ENCODE measurements at places on chromosomes 7 and 10.

- no peak for DNase-seq
Observed at GRCh38 chr7:134690614-134691504, 44.2 kb downstream of the BPGM start.

- DNase-seq: no peak
Observed at GRCh38 chr7:55538538-55538937, 33.8 kb downstream of the VOPP1 start.

DNA sequence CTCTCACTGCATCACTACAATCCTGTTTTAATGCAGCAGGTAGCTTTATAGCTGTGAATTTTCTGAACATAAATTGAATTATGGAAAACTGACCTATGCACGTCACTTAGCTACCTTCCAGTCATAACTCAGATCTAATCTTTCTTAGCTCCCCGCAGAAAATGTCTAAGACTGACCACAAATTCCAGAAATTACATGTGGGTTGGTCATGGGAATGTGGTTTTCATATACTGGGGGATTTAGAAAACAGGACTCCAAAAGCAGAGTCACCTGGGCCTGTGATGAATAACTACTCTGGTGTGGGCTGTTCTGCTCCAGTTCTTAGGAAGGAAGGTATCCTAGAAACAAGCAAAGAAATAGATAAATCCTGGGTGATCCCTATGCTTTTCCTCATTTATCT, 178.4 kb upstream of the LRRTM3 start:
- no peak for DNase-seq

- no peak for DNase-seq
Observed at GRCh38 chr10:99548041-99548530, 15.3 kb downstream of the NKX2-3 start.

GRCh38 chr7:50364645-50365044, 60.1 kb downstream of the IKZF1 start:
- DNase-seq: no peak

DNA sequence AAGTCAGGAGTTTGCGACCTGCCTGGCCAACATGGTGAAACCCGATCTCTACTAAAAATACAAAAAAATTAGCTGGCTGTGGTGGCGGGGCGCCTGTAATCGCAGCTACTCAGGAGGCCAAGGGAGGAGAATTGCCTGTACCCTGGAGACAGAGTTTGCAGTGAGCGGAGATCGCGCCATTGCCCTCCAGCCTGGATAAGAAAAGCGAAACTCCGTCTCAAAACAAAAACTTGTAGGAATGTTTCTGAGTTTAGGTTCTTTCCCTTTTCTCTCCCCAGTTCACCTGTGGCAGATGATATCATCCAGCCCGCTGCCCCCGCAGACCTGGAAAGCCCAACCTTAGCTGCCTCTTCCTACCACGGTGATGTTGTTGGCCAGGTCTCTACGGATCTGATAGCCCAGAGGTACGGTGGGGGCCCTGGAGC, 138.8 kb upstream of the BTBD16 start:
- no peak for DNase-seq

DNA sequence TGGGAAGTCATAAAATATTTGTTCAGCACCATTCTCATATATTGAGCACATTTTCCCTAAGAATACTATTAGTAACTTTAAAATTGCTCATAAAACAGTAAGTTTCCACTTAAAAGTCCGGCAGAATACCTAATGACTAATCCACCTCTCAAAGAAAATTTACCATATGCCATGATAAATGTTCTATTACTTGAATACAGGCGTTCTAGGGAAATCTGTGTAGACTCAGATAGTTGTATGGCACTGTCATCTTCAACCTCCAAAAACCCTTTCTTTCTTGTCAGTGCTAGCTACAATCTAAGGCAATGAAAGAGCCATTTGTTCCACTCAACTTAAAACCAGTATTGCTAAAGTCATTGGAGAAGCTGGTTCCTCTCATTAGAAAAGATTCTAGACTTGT, 7.3 kb downstream of the GPR37 start:
- DNase-seq: no peak

DNA sequence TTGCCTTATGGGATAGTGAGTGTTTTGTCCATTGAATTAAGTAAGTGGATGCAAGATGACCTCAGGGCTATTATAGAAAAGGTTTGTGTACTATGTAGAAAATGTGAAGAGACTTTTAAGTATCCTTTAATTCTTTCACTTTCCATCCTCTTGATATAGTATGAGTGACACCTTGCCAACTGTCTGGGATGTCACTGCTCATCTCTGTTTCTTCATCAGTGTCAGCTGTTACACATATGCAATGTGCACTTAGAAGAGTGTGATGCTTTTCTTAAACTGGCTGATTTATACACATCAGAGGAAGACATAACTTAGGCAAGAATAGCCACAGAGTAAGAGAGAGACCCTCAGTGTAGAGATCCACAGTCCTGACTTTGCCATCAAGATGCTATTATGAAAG, 8.7 kb upstream of the ACTA2 start:
- DNase-seq: no peak

Measured in nephron progenitor cell (in vitro differentiated cells).